Stimulated activated CD8-positive, alpha-beta memory T cell treated with anti-CD3 and anti-CD28 coated beads, Interleukin-7, amount 100 ng/mL, for 24 hours (primary cell): ENCODE measurements at places on chromosomes 3 and 15.

DNA sequence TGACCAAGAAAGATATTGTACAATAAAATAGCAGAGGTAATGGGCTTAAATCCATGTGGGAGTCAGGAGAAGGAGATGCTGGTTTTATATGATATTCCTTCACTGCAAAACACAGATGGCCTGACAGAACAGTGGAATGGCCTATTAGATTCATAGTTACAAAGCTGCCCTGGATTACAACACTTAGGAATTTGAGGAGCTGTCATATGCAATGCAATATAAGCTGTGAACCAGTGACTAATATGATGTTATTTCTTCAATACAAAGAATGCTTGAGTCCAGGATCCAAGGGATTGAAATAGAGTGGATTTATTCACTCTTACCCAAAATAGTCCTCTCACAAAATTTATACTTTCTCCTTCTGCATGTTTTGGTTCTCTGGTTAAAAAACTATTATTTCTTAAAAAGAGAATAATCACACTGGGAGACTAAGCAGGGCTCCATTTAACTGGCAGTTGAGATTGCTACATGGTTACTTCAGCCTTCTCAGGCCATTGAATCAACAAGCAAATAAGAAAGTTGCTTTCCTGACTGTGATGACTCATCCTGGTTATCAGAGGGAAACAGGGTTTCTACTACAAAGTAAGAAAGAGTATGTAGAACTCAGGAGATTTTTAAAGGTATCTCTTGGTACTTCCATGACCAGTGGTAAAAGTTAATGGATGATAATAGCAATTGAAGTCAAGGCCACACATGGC is 79.8 kb upstream of the ZPLD1 start:
- DNase-seq = no peak

- DNase-seq = no peak
Observed at GRCh38 chr3:59107856-59108815, 58.3 kb upstream of the CFAP20DC start.

GRCh38 chr15:64738226-64739095 is 36.9 kb downstream of the RBPMS2 start:
- no peak for DNase-seq

DNA sequence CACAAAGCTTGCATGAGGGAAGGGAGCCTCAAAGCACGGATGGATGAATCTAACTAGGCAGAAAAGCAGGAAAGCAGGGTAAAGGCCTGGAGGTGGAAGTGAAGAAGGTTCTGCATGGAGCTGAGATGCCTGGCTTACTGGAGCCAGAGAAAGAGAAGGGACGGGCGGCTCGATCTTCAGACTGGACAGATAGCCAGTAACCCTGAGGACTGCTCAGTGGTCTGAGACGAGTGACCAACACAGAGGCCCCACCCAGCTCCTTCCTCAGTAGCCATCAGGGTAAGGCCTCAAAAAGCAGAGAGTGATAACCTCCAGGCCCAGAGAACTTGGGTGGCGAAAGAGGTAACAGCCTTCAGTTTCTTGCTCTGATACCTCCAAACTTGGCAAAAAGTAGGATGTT is 6.4 kb downstream of the CLN6 start:
- no peak for DNase-seq

DNA sequence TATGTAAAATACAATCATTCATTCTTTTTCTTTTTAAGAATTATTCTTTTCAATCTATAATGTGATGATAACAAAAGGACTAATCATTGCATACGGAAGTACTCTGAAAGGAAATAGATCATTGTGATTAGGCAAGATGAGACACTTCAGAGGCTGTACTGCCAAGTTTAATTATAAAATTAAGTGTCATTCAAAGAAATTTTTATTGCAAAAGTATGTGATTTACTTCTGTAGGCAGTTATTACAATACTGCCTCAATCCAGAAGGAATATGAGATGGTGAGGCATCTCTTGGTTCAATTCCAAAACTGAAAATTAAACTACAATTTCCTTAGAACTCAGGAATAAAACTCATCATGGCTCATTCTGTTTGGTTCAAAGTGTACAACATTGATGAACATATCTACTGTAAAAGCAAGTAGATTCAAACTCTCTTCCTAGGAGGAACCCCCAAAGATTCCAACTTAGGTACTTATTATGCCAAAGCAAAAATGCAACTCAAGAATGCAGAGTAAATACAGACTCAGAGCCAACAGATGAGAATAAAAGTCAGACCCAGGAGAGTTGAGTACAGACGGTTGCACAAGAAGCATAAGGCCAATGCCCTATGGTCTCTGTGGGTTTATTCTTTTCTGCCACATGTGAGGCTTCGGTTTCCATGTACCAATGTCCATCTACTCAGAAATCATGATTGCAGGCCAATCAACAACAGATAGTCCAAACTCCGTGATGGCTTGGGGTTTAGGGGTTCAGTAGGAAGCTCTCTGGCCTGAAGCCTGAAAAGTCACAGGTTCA is 118.5 kb upstream of the WNT5A start:
- DNase-seq = no peak

- no peak for DNase-seq
Observed at GRCh38 chr15:95018888-95019545, 787.7 kb downstream of the MCTP2 start.
